ENCODE measurements at places on chromosomes 4 and X. TPM values are rescaled to one million over a fixed set of nuclear protein-coding genes. Genes with fewer than 3 reads are reported as not detected.

KLHL13 gene
- 0.10 TPM for polyA plus RNA-seq

GRCh38 chr4:99104153-99104552 is 15.6 kb upstream of the ADH5 start:
- DNase-seq = no peak

GRCh38 chr4:14111730-14112181 is 484.2 kb upstream of the BOD1L1 start:
- DNase-seq = no peak

GRCh38 chrX:136262243-136262642 is 11.0 kb upstream of the MAP7D3 start:
- no peak for DNase-seq

Measured in CD14-positive monocyte (primary cell).